CD4-positive, alpha-beta T cell treated with Interleukin-1 beta for 1 hour (primary cell): ENCODE measurements at places on chromosomes 4 and X.

DNA sequence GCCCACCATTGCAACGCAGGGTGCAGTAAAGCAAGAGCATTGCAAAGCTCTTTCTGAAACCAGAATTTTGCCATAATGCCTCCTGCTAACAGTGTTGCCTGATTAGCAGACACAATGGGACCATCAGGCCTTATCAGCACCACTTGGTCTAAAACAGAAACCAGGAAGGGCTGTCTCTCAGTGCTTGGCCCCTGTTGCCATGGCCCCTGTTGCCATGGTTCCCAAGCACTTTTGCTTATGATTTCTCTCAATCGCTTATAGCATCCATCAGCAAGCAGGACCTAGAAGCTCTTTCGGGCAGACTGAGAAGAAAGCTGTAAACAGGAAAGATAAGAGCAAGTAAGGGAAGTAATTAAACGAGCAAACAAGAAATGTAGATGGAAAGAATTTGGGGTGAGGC is 36.8 kb downstream of the RTL5 start:
- DNase-seq: peak; percentile 86

- DNase-seq: no peak
These were observed 297.9 kb upstream of the FAT4 start for GRCh38 chr4:125016892-125017299.

DNA sequence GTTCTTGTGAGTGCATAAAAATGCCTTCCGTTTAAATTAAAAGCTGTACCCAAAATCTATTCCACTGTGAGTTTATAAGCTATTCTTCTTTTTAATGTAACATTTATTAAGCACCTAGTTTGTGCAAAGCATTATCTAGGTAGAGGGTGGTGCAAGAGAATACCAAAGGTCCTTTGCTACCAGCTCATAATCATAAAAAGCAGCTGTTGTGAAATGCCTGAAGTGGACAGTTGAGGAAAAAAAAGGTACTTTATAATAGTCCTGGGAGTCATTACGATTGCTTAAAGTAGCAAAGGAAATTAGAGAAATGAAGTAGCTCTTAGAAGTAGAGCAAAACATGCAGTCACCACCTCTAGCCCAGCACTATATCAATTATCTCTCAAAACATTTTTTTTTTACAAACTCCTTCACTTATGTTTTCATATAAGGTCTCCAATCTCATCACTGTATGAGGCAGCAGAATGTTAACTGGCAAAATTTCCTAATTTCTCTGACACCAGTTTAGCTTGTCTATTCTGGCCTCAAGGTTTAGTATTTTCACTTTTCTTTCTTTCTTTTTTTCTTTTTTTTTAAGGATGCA is 2.1 kb downstream of the MBNL3 start:
- DNase-seq: no peak

- no peak for DNase-seq
These were observed 105.1 kb upstream of the MXRA5 start for GRCh38 chrX:3451571-3451970.

DNA sequence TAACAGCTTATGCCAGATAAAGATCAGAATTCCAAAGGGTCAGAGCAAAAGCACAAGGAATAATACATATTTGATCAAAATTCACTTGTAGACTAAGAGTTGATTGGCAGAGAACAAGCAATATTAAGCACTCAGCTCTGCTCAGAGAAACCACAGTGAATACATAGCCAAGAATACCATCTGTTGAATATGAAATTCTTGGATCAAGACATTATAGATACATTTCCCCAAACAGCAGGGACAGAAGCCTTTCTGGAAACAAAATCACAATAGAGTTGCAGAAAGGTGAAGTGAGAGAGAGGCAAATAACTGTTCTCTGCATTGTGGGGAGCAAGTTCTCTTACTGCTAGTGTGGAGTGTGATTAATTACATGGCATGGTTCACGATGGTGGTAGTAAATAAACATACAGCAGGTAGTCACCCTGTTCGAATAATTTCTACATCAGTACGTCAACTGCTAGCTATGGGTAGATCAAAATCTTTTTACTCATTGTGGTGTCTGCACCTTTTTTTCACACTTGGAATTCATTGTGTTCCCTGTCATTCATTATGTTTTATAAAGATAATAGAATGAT is 366.7 kb downstream of the PCDH7 start:
- no peak for DNase-seq

GRCh38 chrX:133448512-133449076 is 33.3 kb upstream of the GPC4 start:
- no peak for DNase-seq

DNA sequence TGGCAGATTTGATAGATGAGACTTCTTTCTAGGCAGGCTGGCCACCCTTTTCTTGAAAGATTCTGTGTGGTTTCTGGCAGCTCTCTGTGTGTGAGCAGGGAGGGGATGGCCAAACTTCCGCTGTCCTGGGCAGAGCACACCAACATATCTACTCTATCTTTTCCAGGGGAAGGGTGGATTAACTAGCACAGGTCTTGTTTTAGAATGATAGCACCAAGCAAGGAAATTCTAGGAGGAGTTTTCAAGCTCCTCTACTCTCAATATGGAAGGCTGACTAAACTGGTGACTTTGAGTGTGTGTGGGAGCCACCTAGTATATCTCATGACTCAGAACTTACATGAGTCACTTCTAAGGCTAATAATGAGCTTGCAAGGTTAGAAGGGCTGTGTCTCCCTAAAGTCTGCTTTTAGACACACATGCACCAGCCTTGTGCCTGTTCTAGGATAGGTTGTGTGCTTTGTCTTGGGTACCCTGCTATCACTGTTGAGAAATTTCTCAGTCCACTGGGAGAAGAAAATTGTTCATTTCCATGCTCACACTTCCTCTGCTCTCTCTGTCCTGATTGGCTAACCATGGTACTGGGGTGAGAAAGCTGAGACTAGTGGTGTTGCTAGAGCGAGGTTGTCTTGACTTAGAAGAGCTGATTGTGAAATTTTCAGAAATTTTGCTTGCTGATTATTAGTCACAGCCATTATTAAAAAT is 72.9 kb downstream of the YIPF6 start:
- DNase-seq: no peak
